ENCODE measurements at places on chromosomes 12 and 14.

DNA sequence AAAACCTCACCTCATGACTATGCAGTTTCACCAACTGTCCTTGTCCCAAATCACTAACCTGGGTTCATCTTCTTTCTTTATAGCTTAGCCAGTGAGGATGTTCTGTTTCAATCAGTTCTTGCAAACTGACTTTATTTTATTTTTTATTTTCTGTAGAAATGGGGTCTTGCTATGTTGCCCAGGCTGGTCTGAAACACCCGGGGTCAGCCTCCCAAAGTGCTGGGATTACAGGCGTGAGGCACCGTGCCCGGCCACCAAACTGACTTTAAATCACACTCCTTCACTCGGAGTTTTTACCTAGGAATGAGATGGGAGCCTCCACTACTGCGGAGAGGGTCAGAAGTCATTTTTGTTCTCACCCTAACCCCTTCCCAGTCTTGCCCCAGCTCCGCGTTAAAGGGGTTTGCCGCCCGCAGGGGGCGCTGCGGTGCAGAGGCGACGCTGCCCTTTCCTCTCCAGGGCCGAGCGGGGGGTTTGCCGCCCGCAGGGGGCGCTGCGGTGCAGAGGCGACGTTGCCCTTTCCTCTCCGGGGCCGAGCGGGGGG, 7.0 kb upstream of the B4GALNT3 start:
- peak; percentile 35 for DNase-seq

DNA sequence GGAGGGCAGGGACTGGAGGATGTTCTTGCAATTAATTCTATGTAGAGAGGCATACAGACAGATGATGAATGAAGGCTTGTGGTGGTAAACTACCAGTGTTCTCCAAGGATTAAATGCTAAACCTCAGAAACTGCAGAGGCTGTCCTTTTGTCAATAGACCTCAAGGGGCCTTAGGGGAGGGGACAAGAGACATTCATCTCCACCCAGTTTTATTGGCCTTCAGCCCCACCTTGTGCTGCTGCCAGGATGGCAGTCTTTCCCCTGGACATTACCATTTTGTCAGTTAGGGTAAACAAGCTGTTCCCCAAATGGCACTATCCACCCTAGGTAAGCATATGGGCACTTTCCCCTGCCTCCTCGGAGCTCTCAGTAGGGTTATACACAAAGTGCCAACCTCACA, 4.9 kb upstream of the SMAGP start:
- no peak for DNase-seq

- no peak for DNase-seq
These were observed 9.4 kb downstream of the RNF41 start for GRCh38 chr12:56212361-56212760.

- DNase-seq: no peak
These were observed 7.4 kb upstream of the COX16 start for GRCh38 chr14:70366911-70367310.

GRCh38 chr12:119715268-119715620, 47.3 kb downstream of the PRKAB1 start:
- no peak for DNase-seq

DNA sequence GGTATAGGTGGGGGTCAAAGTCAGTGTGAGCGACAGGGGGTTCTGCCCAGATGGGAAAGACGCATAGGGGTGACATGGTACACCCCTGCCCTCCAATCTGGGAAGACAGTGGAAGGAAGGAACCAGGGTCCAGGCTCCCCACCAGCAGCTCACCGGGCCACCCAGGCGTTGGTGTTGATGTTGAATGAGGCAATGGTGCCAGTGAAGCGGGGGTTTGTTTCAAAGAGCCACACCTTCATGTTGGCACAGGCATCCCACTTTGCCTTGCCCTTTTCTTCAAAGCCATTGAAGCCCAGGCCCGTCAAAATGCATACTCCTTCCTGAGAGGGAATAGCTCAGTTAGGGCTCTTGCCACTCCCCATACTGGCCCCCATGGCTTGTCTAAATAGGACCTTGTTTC, 7.5 kb downstream of the EMG1 start:
- no peak for DNase-seq

DNA sequence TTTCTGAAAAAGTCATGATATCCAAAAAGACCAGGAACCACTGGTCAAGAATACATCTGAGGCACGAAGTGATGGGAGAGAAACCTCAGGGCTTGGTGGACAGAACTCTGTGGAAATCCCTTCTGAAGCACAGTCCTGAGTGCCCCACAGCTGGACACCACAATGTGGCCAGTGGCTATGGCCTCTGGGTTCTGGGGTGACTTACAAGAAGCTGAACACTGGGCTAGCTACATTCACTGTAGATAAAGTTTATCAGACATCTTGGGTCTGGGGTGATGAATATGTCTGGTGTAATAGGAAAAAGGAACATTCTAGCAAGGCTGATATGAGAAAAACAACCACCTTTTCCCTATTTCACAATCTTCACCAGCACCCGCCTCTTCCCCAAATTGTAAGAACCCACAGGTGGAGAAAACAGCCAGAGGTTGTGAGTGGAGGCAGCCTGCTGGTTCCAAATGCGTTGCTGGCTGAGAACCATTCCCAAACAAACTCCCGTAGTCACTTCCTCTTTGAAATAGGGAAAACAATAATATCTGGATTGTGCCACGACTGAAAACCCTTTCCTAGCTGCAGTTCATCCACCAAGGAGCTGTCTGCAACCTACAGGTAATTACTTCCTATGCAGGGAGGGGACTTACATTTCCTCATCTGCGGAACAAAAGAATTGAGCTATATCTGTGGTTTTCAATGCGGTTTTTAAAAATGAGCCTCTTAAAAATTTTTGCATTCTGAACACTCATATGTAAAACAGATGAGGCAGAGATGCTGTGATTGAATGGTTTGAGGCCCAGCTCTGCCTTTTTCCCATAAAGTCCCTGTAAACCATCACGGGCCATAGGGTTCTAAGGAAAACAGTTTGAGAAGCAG, 193.6 kb downstream of the SLC41A2 start:
- DNase-seq: no peak

GRCh38 chr12:450438-450837, 9.3 kb upstream of the B4GALNT3 start:
- DNase-seq: no peak

GRCh38 chr12:6948873-6949594, 2.1 kb upstream of the PTPN6 start:
- no peak for DNase-seq

GRCh38 chr12:14303661-14304155, 61.8 kb upstream of the ATF7IP start:
- no peak for DNase-seq

DNA sequence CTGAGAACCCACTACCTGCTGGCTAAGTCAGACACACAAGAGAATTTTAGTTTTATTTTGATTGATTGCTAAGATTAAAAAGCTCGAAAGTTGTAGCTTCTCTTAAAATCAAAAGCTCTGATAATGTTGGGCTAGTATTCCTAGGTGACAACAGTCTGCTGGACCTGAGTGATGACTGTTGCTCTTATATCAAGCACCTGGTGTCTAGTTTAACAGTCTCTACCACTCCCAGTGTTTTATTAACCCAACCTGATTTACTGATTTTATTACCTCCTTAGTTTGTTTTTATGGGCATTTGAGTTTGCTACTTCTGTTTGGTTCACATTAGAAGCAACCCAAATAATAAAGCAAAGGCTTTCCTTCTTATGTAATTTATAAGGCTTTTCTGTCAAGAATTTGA, 41.8 kb downstream of the ATP6V1D start:
- no peak for DNase-seq

- no peak for DNase-seq
These were observed 628.9 kb upstream of the TBX3 start for GRCh38 chr12:115312901-115313300.

GRCh38 chr12:2029851-2030250, 22.9 kb upstream of the CACNA1C start:
- no peak for DNase-seq

DNA sequence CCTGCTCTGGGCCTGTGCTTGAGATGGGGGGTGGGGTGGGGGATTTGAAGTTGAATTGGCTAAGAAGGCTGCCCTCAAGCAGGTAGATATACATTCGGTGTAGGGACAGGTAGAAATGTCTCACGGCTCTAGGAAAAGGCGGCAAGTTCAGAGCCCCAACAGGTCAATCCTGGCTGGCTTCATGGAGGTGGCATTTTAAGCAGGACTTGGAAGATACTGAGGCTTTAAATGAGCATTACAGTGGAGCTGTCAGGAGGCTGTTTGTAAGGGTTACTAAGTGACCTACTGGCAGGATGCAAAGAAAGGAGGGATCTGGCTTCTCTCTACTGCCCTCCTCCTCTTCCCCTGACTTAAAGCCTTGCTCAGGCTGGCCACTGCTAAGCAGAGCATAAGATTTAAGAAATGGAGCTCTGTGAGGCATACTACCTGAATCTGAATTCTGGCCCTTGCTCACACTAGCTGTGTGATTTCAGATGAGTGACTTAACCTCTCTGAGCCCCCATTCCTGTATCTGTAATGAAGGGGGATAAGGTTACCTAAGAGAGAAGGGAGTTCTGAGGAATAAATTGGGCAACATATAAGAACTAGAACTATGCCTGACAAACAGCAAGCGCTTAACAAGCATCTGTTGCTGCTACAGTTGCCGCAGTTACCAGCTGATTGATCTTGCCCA, 61.6 kb downstream of the SLC24A4 start:
- DNase-seq: no peak

DNA sequence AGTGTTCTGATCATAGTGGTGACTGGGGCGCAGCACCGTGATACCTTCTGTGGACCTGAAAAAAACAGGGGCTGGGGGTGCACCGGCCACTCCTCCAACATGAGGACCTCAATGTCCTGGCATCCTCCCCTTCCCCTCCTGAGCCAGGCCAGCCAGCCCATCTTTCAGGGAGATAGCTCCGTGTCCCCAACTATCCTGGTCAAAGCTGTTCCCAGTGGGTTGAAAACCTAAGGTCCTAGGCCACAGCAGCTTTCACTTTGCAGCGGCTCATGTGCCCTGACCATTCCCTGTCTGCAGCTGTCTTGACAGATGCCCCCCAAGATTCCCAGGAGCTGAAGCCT, 75.7 kb downstream of the BCL11B start:
- no peak for DNase-seq
